ENCODE measurements at places on chromosomes 6 and 20.

GRCh38 chr20:46438156-46438750 lies 31.8 kb upstream of the ELMO2 start:
- no peak for DNase-seq

GRCh38 chr6:79313254-79313653 lies 78.8 kb upstream of the HMGN3 start:
- no peak for DNase-seq

DNA sequence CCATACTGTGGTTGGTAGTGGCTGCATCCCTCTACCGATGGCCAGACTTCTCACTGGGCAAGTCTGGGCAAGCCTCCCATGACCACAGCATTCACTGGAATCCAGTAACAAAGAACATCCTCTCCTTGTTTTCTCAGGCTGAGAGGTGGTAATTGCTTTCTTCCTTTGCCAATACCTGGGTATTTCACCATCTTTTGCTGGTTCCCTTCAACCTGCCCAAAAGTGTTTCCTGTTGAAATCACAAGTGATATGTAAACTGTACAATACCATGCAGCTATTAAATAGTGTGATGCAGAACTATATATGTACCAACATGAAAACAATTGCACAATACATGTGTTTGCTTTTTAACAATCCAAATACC lies at the start of gene PTCHD4:
Gene PTCHD4 (minus strand): TSS at position 55 of the 364 bp plus-strand sequence. CDS start 42,240 bp downstream, outside the sequence.
- DNase-seq = no peak

GRCh38 chr6:25963426-25964123 lies 973 bp downstream of the TRIM38 start:
- DNase-seq = no peak

- DNase-seq = no peak
Measured at GRCh38 chr6:74967821-74968220, 238.0 kb downstream of the COL12A1 start.

GRCh38 chr6:127366282-127367022 lies 23.0 kb upstream of the ECHDC1 start:
- no peak for DNase-seq

GRCh38 chr6:16834242-16834641 lies 73.0 kb upstream of the ATXN1 start:
- DNase-seq = no peak

- DNase-seq = no peak
Measured at GRCh38 chr6:163087981-163088380, 326.5 kb upstream of the QKI start.

- no peak for DNase-seq
Measured at GRCh38 chr6:39792540-39793450, 619 bp downstream of the DAAM2 start.

DNA sequence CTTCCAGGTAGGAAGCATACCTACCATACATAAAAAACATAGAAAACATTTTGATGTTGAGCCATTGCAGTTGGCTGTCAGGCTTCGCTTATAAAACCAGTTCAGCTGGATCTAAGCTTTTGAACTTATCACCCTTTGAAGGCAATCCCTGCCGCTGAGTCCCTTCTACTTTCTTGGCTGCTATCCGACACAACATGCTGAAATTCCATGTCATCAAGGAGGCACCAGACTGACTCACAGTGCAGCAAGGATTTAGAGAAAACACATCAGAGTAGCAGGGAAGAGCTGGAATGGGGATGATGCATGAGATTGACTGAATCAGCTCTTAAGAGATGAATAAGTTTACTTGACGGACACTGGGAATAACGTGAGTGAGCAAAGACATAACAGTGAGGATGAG lies 135.0 kb upstream of the MAN1A1 start:
- no peak for DNase-seq

DNA sequence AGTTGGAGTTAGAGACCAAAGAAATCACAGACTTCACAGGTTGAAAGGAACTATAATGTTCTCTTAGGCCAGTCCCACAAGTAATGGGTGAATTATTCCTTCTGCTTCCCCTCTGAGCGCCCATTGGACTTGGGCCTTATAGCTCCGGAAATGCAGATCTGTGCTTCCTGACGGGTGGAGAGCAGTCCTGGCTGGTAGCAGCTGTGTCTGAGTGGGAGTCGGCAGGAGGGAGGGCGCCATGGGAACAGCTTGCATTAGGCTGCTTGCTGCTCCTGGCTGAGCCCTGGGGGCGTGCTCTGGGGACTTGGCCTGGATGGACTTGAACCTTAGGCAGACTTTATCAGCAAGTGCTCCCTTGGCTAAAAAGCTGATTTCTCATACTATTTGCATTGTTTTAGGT lies 18.4 kb upstream of the NUP153 start:
- no peak for DNase-seq

DNA sequence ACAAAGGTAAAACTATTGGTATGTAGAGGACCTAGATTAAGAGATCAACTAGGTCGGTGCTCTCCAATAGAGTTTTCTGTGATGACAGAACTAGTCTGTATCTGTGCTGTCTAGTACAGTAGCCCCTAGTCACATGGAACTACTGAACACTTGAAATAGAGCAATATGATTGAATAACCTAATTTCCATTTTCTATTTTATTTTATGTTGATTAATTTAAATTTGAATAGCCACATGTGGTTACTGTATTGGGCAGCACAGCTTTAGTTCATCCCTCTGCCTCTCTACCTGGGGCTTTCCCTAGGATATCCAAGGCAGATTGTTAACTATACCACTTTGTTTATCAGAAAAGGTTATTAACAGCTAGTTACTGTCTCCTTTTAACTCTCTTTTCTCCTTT lies 27.0 kb downstream of the FILIP1 start:
- no peak for DNase-seq

DNA sequence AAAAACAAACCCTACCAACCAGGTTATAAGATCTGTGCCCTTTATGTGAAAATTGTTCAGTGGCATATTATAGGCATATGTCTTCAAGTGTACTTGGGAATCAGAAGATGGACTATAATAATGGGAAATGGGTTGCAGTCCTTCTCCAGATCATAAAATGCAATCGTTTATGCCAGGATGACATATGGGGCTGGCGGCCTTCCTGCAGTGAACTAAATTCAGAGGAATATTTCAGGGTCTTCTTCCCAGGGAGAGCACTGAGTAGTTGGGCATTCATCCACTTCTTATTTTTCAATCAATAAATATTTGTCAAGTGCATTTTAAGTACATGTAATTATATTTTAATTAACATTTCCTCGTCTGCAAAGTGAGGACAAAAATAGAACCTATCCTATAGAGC lies 176.2 kb upstream of the CNR1 start:
- no peak for DNase-seq

DNA sequence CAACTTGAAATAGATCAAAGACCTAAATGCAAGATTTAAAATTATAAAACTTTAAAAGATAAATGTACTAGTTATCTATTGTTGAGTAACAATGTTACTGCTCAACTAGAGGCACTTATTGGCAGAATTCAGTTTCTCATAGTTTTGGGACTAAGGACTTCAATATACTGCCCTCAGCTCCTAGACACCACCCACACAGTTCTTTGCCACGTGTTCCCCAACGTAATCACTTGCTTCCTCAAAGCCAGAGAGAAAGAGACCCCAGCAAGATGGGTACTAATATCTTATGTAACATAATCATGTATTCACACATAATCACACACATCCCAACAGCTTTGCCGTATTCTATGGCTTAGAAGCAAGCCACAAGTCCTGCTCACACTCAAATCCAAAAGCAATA lies 50.3 kb upstream of the SLC22A16 start:
- DNase-seq = no peak

DNA sequence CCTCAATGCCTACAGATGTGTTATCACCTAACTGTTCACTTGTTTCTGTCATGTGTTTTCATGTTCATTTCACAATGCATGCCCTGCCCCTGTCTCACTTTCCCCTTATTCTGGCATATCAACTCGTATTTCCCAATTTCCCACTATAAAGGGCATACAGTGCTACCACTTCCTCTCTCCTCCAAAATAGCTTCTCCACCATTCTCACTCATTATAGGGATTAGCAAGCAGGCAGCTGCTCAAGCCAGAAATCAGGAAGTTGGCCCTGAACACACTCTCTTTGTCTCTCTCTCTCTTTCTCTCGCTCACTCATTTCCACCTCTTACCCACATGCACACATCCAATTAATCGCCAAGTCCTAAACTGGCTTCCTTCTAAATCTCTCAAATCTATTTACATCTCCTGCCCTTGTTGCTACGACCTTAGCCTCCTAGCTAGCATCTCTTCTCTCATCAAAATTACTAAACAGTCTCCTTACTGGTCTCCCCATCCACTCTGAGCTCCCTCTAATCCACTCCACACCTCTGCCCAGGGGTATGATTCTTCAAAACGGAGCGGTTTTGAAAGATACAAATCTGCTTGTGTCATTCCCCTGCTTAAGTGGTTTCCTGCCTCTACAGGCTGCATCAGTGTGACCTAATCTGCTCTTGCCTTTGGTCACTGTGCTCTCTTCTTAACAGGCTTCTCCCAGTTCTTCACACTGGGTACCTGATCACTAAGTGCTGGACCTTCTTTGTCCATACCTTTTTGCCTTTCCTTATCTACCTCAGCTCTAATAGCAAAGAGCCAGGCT lies 196.2 kb downstream of the BTBD9 start:
- no peak for DNase-seq

DNA sequence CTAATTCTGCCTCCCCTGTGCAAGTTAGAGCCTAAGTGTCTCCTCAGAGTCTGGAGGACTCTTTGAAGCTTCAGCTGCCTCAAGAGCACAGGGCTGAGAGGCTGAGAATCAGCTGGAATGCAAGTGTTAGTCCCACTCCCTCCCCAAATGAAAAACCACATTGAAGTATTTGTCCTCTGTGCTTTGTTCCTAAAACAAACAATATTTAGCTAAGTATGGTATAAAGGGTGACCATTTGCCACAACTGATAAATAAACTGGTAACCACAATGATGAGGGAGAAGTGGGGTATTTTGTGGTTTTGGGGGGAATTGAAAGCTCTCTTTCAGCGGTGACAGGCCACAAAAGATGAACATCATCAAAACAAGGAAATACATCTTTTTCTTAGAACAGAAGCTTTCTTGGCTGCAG lies 91.7 kb upstream of the HDDC2 start:
- no peak for DNase-seq

DNA sequence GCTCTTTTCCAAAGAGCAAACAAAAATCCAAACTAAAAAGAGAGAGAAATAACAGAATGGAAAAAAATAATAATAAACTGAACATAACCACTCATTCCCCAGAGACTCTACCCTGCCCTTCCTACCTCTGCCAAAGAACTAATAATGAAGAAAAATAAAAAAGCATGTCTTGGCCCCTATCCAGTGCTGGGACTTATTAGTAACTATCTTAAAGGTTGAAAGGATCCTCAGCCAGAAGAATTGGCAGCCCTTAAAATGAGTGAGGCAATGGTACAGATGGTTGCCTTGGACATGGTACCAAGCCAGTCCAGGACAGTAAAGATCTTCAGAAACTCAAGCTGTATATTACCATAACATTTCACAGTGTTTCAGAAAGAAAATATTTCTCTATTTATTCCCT lies 279.3 kb downstream of the HACE1 start:
- no peak for DNase-seq

- DNase-seq = no peak
Measured at GRCh38 chr6:140345935-140346334, 971.5 kb upstream of the CITED2 start.

DNA sequence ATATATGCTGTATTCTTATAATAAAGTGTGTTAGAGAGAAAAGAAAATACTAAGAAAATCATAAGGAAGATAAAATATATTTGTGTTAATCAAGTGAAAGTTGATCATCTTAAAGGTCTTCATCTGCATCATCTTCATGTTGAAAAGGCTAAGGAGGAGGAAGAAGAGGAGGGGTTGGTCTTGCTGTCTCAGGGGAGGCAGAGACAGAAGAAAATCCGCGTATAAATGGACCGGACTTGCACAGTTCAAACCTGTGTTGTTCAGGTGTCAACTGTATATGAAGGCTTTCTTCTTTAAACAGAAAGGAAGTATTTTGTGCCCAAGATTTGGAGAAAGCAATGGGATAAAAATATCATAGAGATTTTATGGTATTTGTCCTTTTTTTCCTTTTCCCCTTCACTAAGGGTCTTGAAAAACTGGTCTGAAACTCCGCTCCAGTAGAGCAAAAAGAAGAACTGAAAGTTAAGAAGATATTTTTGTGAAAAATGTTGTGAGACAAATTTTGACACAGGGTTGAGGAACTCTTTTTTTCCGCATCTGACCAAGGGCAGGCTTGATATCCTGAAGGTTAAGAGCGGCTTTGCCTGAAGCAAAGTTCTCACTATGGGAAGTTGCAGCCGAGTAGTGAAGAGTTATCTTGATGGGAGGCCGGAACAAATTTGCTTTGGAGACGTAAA lies 350.7 kb downstream of the LAMA2 start:
- no peak for DNase-seq

DNA sequence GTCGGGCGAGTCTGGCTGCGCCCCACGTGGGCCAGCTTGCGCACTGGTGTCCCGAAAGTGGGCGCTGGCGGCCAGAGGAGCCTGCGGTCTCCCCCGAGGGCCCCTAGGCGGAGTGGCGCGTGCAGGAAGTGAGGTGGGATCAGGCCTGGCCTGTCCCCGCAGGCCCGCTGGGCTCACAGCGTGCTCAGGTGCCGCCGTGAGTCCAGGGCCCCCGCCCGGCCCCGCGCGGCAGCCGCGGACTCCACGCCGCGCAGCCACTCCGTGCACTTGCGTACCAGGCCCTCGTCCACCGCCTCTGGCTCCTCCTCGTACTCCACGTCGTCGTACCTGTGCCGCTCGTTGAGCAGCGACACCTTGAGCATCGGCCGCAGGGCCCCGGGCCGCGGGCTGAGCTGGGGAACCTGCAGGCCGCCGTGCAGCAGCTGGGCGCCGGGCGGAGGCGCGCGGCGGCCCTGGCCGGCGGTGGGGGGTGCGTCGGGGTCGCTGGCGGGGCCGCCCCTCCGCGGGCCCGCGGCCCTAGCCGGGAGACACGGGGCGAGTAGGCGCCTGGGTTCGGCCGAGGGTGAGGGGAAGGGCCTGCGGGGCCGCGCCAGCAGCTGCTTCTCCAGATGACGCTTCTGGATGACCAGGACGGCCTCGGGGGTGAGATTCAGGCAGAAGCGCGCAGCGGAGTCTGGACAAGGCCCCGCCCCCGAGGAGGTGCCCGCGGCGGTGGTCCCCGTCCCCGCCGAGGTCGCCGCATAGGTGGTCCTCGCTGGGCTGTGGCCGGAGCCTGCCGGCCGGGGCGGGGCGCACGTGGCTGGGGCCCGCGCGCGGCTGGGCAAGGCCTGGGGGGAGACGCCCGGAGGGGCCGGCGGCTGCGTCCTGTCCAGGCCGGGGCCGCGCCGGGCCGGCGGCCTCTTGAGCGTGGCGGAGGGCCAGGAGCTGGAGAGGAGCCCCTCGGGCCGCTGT lies 835 bp downstream of the PRR18 start:
- DNase-seq = no peak

Data from stimulated activated CD8-positive, alpha-beta memory T cell treated with anti-CD3 and anti-CD28 coated beads, Interleukin-15, amount 100 ng/mL, for 4 hours (primary cell).